ENCODE measurements at places on chromosomes 1 and 21.
A peak's percentile ranks its signal among the peaks of the same experiment; 100 is the strongest.

DNA sequence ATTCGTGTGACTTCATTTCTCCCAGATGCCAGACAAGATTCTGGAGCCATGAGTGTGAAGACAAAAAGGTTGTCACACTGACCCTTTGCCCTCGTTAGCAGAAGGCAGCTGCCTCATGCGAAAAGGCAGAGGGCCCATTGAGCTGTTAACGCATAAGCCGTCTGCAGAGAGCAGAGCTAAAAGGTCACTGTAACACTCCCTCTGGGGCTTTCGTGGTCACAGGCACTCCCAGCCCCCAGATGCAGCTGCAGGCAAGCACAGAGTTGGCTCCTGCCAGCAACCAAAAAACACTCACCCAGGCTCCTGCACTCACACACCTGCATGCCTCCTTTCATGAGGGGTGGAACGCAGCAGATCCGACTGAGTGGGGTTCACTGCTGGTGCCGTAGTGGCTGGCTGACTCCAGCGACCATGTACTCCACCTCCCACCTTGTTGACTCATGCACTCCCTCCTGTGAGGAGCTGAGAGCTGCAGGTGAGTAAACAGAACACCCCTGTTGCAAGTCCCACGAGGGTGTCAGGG, 287.5 kb downstream of the SMYD3 start:
- no peak for DNase-seq

- no peak for DNase-seq
Observed at GRCh38 chr1:38563942-38564735, 295.4 kb downstream of the RRAGC start.

GRCh38 chr21:33666153-33666552, 23.9 kb downstream of the ITSN1 start:
- no peak for DNase-seq

DNA sequence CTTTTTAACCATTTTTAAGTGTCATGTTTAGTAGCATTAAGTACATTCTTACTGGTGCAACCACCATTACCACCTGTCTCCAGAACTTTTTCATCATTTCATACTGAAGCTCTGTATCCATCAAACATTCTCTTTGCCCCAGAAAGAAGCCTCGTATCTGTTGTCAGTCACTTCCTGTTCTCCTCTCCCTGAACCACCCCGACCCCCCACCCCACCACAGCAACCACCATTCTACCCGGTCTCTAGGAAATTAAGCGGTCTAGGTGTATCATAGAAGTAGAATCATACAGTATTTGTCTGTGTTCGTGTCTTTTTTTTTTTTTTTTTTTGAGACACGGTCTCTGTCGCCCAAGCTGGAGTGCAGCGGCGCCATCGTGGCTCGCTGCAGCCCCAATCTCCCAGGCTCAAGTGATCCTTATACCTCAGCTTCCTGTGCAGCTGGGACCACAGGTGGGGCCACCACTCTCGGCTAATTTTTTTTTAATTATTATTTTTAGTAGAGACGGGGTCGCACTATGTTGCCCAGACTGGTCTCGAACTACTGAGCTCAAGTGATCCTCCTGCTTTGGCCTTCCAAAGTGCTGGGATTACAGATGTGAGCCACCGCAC, 23.7 kb upstream of the EPHA8 start:
- no peak for DNase-seq

- no peak for DNase-seq
Observed at GRCh38 chr1:60283690-60284089, 210.1 kb upstream of the C1orf87 start.

DNA sequence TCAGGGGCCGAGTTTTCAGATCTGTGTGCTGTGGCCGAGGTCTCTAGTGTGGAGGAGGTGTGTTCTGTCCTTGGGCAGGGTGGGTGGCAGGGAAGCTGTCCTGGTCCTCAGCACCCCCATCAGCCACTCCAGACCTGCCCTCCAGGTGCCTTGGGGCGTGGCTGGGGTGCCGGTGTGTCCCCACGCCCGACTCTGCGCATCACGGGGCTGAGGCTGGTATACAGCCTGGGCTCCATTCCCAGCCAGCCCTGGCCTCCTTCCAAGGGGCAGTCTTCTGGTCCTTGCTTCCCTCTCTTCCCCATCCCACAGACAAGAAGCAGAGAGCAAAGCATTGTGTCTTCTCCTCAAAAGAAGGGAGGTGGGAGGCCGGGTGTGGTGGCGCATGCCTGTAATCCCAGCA, 4.0 kb downstream of the SAMD11 start:
- no peak for DNase-seq

DNA sequence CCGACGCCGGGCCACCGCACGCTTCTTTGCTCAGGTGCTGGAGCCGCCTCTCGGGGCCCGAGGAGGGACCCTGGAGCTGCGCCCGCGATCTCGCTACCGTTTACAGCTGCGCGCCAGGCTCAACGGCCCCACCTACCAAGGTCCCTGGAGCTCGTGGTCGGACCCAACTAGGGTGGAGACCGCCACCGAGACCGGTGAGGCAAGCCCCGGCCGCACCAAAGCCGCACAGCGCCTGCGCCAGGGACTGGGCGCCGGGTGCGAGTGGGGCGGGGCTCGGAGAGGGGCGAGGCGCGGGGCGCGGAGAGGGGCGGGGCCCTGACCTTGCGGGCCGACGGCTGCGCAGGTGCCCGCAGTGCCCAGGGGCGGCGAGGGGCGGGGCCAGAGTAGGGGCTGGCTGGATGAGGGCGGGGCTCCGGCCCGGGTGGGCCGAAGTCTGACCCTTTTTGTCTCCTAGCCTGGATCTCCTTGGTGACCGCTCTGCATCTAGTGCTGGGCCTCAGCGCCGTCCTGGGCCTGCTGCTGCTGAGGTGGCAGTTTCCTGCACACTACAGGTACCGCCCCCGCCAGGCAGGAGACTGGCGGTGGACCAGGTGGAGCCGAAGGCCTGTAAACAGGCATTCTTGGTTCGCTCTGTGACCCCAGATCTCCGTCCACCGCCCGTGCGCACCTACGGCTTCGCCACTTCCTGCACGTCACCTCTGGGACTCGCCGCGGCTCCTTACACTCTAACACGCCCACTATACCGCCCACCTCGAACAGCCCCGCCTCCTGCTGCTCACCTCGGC, 9.8 kb upstream of the CDC20 start:
- DNase-seq: no peak

GRCh38 chr1:184053881-184054280, 2.4 kb downstream of the TSEN15 start:
- DNase-seq: no peak

DNA sequence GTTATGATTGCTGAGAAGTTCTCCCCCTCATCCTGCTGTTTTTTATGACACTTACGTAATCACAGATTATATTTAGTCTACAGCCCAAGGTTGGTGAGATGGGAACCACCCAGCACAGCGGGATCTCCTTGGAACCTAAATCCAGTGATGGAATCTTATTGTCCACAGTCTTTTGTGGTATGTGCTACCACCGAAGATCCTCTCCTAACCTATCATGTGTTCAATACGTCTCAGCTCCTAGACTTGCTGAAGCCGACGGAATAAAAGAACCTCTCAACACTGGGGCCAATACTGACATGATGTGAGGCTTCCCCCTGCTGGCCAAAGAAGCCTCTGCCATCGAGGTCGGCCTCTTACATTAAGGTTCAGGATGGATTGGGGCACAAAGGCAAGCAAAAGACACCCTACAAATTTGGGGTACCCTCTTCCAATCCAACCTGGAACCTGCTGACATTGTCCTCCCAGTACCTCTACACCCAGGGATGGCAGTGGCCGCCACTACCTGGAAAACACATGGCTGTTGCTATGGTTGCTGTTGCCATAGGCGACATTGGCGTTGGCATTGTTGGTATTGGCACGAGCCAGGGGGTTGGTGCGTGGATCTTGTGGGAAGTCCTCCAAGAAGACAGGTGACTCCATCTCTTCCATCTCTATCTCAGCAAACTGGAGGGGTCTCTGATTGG, 19.4 kb upstream of the KIF21B start:
- peak; percentile 52 for DNase-seq

All from stimulated activated CD4-positive, alpha-beta T cell treated with anti-CD3 and anti-CD28 coated beads, Interleukin-15, amount 100 ng/mL, for 48 hours (primary cell).